ENCODE measurements at places on chromosomes 13 and 19. TPM values are rescaled to one million over a fixed set of nuclear protein-coding genes. Genes with fewer than 3 reads are reported as not detected.

DNA sequence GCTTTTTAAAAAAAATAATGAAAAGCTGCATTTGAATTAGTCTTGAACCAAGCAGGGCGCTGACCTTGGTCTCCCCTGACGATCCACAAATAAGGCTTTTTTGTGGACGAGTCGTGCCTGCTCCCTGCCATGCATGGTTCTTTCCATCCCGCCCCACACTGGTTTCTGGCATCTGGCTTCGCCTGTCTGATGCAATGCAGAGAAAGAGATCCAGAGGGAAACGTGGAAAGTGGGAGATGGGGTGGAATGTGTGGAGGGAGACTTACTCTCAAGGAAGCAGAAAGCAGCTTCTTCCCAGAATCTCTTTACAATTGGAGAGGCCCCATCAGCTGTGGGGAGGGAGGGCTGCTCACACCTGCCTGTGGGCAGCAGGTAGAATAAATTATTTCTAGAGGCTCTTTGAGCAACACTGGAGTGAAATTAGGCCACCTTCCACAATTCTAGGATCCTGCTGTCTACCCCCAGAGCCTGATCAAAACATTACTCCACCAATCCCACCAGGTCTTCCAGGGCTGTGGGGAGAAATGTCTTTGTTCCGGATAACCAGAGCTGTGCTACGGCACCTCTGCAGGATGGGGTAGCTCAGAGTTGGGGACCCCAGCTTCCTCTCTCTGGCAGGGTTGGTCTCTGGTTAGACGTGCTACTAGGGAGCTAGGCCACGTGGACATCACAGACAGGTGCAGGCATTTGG lies 183.5 kb downstream of the UQCRFS1 start:
- DNase-seq = no peak

- DNase-seq = peak; percentile 81
Observed at GRCh38 chr13:20902438-20903163, at the start of gene XPO4. XPO4 (minus strand) TSS chr13:20902746; CDS start chr13:20902738, 8 bp downstream.

DNA sequence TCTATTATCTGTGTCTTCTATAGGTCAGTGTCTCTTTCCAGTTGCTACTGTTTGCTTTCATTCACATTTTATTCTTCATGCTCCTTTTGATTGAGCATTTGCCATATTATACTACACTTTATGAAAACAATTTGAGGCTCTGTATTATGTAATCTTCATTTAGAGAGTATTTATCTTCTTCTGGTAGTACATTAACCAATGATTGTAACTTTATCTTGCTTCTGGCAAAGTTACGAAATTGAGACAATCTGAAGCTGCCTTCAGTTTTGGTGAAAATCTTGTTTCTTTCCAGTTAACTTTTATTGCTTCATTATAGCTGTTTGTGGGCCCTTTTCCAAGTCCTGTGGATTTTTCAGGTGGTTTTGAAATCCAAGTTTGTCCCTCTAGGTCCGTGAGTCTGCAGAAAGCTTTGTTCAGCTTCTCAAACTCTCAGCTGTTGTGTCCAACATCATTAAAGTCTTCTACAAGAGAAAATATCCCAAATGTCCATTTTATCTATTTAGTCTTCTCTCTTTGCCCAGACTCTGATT lies 1255.4 kb upstream of the SPRY2 start:
- DNase-seq = no peak

GRCh38 chr19:1512671-1513498 lies at the start of gene ADAMTSL5:
ADAMTSL5 (minus strand) TSS chr19:1513019; CDS start chr19:1510943, 2,076 bp downstream.
- no peak for DNase-seq

- DNase-seq = no peak
Observed at GRCh38 chr19:42573642-42574041, 21.1 kb downstream of the CEACAM8 start.

GRCh38 chr13:99663908-99664307 lies 162.6 kb downstream of the TM9SF2 start:
- no peak for DNase-seq

- DNase-seq = no peak
Observed at GRCh38 chr13:61760102-61760501, 344.5 kb upstream of the PCDH20 start.

GRCh38 chr13:96229356-96229755 lies 139.4 kb downstream of the HS6ST3 start:
- peak; percentile 38 for DNase-seq

DNA sequence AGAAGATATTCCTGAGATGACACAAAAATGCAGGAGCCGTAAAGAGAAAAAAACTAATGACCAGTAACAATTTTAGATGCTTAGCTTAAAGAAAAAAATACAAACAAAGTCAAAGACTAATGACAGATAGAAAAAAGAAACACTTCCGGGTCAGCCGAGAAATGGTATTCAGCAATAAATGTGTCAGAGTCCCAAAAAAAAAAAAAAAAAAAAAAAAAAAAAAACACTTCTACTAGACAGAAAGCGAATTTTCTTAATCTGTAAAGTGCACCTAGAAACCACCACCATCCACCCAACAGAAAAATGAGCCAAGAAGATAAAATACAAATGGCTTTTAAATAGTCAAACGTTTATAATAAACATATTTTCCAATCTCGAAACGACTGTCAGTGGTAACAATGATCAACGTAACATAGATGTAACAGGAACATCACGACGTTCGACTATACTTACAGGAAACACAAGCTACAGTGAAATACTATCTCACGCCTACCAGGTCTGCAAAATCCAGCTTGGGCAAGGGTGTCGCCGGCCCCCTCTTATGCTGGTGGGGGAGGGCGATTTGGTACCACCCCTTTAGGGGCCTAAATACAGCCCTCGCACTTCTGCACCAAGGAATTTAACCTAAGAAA lies 10.6 kb downstream of the ABHD17A start:
- no peak for DNase-seq

- DNase-seq = no peak
Observed at GRCh38 chr19:48573163-48573505, 21.2 kb downstream of the SULT2B1 start.

DNA sequence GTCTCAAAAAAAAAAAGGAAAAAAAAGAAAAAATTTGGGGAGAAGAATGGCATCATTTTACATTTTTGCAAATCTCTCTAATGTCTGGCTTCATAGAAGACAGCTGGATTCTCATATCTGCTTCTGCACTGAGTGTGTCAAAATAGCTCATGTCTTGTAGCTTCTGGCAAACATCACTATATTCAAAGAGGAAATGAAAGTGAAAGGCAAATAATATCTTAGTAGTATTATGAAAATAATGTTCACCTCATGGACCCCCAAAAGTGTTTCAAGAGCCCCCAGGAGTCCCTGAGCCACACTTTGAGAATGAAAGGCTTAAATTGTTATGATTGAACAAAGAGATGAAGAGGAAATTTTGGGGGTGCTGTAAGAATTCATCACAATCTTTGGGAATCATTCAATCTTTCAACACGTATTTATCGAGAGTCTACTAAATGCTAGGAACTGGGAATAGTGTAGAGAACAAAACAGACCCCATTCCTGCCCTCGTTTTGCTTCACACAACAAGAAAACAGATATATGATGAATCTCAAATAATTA lies 1.2 kb upstream of the SLC6A16 start:
- DNase-seq = no peak

DNA sequence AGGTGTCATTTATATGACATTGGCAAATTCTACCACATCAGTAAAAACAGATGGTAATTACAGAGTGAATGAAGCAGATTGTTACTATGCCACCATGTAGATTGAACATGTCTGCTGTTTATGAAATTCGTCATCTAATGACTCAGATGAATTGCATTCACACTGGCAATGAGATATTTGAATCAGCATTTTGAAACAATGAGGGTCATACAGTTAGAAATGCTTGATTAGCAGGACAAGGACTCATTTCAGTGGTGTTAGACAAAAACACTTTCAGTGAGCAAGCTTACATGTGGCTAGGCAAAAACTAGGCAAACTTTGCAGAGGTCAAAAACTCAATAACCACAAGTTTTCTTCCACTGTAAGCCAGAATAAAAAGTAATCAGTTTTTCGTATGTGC lies 1165.0 kb downstream of the SLITRK1 start:
- DNase-seq = peak; percentile 51

DNA sequence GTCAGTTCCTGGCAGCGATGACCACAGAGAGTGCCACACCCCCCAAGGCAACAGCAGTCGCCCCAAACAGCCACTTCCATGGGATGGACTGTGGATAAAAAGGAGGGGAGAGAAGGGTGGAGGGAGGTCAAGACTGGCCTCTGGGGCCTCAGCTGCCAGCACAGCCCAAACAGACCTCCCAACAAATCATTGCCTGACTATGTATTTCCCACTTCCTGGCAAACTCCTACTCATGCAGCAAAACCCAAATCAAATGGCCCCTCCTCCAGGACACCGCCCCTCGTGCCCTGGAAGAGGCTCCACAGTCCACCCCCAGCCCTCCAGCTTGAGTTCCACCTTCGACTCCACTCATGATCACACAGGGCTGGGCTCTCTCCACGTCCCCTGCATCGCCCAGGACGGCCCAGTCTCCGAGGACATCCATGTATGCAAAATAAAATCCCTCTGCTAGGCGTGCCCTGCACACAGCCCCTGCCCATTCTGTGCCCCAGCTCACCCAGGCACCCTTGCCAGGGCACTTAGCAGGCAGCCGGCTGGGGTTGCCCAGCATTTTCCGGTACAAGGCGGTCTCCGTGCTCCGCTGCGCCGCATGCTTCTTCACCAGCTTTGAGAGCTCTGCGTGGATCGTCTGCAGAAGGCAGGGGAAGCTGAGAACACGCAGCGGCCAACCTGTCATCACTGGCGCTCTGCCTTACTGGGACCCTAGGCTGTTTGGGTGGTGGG lies 10.5 kb upstream of the ELL start:
- no peak for DNase-seq

- DNase-seq = no peak
Observed at GRCh38 chr19:42030645-42031440, 36.8 kb upstream of the ATP1A3 start.

DNA sequence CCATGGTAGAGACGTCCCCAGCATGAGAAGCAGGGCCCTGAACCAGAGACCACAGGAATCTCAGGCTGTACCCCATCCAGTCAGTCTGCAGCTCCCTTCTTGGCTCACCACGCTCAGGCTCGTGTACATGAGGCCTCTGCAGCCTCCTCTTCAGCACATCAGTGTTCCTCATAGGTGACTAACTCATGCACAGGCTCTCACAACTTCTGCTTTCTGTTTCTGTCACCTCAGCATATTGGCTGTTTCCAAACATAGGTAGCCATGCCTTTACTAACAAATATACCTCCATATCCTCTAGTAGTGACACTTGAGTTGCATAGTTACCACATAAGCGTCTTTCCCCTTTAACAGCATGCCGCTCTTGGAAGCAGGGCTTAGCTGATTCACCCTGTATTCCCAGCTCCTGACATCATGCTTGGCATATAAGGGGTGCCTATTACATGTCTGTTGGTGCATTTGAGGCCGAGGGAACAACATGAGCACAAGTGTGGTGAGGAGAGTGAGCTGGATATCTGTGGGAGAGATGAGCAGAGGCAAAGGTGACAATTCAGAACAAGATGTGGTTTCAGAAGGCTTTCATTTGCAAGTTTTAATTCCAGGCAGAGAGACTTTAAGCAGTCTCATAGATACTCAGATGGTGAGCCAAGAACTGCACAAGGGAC lies 16.7 kb downstream of the ZNF473 start:
- no peak for DNase-seq

GRCh38 chr19:41906271-41906670 lies 22.0 kb downstream of the ERFL start:
- no peak for DNase-seq

DNA sequence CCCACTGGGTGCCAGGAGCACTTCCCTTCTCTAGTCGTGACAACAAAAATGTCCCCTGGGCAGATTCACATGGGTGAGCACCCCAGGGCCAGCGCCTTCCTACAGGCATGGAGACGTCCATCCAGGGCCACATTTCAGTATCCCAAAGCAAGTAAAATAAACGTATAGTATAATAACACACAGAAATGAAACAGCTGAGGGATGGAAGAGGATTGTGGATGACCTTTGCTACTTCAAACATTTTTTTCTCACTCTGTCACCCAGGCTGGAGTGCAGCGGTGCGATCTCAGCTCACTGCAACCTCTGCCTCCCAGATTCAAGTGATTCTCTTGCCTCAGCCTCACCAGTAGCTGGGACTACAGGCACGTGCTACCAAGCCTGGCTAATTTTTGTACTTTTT lies 28.2 kb downstream of the CILP2 start:
- no peak for DNase-seq

GRCh38 chr13:94859278-94859691 lies 146.9 kb upstream of the SOX21 start:
- peak; percentile 97 for DNase-seq

GRCh38 chr19:7565332-7565731 lies 29.8 kb downstream of the PNPLA6 start:
- no peak for DNase-seq

DNA sequence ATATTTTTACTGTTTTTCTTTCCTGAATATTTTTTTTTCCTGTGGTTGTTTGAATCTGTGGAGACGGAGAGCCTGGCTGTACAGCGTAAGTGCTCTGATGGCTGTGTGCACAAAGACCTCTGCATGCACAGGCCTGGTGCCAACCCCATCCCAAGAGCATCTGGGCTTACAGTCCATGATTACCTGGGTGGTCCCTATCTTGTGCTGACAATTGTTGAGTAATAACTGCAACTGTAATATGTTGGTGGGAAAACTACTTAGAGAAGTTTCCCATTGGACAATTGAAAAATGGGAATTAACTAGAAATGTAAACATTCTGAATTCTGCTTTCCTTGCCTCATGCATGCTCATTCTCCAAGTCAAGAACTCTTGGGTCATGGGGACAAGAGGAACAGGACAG lies 268.7 kb downstream of the SHISA2 start:
- no peak for DNase-seq

- no peak for DNase-seq
Observed at GRCh38 chr13:97414392-97414791, 19.6 kb upstream of the RAP2A start.

DNA sequence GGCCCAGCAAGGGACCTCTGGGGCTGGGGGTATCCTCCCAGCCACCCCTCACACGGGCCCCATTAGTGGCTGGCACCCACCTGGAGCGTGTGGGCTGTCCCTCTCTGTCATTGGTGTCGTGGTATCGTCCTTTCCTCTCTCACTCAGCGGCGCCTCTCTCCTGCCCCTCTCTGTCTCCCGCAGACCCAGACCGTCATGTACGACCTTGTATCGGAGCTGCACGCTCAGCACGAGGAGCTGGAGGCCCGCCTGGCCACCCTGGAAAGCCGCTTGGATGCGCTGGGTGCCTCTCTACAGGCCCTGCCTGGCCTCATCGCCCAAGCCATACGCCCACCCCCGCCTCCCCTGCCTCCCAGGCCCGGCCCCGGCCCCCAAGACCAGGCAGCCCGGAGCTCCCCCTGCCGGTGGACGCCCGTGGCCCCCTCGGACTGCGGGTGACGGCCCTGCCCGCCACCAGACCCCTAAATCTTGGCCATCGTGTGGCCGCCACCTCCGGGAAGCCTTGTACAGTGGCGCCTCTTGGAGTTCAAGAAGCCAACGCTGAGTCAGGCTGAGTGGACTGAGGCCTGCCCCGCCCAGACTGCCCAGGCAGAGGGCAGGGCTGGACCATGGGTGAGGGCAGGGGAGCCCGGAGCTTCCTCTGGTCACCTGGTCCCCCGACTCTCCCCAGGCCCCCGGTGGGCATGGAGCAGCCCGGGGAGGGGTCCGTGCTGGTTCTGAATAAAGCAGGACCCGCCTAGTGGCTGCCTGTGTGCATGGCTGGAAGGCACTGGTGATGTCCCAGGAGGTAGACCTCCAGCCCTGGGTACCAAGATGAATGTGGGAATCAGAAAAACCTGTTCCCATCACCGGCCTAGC lies 9.8 kb upstream of the ARRDC2 start:
- no peak for DNase-seq

GRIN2D gene
- total RNA-seq = 2.1 TPM

PLPP2 gene
- total RNA-seq = 27.9 TPM

ABHD17A gene
- total RNA-seq = 89.8 TPM

RETN gene
- total RNA-seq = not detected

PKN1 gene
- 326 TPM for total RNA-seq

RASAL3 gene
- total RNA-seq = 4.1 TPM

GFY gene
- not detected for total RNA-seq

SYDE1 gene
- total RNA-seq = 38.2 TPM

FOSB gene
- 2.0 TPM for total RNA-seq

LYPD3 gene
- total RNA-seq = not detected

All from endothelial cell of umbilical vein (primary cell).